Mucosa of descending colon (tissue), 3 donors: ENCODE measurements at places on chromosomes 13 and 19.
A peak's percentile ranks its signal among the peaks of the same experiment; 100 is the strongest.

DNA sequence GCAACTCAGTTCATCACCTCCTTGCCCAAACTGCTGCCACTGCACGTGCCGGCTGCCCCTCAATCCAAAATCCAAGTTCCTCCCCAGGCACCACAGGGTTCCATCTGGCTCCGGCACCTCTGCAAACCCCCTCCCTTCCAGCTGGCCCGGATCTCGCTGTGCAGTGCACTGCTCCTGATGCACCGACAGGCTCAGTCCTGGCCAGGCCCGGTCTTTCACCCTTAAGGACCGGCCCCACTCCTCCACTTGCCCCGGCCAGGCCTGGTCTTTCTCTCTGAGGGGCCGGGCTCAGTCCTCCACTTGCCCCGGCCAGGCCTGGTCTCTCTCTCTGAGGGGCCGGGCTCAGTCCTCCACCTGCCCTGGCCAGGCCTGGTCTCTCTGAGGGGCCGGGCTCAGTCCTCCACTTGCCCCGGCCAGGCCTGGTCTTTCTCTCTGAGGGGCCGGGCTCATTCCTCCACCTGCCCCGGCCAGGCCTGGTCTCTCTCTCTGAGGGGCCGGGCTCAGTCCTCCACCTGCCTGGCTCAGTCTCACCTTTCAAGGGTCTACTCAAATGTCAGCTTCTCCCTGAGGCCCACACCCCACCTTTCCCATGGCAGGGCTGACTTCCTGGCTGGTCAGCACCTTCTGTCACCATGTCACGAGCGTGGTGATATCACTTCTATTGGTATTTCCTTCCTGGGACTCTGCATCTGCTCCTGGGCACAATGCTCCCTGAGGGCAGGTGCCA, 6.9 kb downstream of the ZNF787 start:
- DNase-seq = no peak

DNA sequence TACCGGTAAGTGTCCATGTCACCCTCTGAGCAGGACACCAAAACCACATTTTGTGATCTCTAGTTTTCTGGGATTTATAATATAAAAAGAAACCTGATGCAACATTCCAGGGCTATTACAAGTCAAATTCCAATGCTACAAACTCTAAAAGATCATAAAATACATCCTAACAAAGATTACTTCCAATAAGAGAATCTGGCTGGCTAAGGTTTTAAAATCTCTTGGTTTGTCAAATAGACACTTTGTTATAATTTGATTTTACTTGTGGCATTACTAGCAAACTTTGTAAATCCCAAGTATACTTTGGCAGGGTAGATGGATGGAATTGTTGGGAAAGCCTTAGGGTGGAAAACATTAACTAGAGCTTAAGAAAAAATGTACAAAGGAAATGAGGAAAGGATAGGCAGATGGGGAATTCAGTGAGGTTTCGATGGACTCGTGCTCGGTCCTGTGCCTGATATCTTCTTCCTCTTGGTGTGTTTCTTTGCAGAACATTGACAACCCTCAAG, 74.0 kb upstream of the POMP start:
- no peak for DNase-seq

- DNase-seq = no peak
These were observed 536 bp downstream of the PRSS57 start for GRCh38 chr19:694481-695351.

DNA sequence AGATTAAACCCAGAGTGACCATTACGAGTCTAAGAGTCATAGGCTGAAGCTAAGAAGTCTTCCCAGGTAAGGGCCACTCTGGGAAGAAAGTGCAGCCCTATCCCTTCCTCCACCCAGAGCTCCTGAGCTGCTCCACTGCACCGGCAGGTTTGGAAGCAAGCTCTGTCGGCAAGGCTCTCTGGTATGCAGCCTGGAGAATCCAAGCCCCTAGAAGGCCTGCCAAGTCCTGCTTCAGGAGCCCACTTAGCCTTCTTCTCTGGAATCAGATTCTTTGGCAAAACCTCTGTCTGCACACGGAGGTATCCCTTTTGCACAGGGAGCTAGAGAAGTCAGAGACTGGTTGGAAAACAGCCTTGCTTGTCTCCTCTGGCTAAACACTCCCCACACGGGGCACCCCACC, 58.5 kb downstream of the CEBPG start:
- peak; percentile 3 for DNase-seq
